ENCODE measurements at places on chromosomes 16 and 17.

DNA sequence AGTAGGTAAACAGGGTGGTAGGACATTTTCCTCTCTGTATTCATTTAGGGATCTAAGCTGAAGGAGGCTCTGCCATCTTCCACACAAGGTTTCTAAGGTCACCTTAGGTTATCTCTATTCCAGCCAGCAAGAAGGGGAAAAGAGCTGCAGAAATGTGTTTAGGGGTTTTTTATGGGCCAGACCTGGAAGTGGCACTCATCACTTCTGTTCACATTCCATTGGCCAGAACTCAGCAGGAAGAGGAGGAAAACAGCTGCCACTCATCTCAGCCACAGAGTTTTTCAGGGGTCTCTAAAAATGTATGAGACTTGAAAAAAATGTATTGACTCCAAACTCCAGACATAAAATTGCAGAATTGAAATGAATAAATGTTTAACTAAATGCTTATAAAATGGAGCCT is 65.8 kb downstream of the FTO start:
- no peak for DNase-seq

DNA sequence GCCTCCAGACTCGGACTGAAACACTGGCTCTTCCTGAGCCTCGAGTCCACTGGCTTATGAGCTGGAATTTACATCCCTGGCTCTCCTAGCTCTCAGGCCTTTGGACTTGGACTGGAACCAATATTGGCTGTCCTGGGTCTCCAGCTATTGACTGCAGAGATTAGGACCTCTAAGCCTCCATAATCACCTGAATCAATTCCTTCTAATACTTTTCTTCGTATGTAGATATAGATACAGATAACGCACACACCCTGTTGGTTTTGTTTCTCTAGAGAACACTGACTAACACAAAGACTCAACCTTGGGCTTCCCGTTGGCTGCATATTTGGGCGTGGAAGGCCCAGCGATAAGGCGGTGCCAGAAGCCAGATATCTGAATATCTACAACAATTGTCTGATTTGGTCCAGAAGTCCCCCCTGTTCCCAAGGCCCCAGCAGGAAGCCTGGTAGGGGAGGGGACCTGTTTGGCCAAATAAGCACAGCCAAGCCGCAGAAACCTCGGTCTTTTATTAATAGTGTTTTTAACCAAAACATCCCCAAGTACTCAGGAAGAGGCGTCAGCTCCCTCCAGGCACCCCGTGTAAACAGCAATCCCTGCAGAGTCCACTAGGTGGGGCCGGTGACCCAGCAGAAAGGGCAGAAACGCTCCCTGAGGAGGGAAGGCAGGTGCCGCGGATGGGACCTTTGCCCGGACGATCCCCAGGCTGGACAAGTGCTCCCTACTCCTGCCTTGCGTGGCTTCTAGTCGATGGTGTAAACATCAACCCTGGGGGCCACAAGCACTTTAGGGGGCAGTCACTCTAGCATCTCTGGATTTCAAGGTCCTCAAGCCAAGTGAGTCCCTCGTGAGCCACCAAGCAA is 57.0 kb downstream of the ABR start:
- DNase-seq = peak; percentile 99

DNA sequence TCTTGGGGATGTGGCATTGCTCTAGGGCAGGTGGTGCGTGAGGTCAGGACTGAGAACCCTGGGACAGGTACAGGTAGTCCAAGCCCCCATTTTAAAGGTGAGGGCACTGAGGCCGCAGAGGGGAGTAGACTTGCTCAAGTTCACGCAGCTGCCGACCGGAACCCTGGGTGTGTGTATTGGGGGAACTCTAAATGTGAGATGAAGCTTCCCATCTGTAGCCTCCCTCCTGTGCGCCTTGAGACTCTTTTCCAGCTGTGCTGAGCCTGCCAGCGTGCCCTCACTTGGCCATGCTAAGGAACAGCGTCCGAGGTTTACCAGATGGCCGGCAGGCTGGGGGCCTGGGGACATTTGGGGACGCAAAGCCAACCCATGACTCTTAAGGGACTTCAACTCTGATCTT is 79.0 kb upstream of the CDC42EP4 start:
- peak; percentile 39 for DNase-seq

DNA sequence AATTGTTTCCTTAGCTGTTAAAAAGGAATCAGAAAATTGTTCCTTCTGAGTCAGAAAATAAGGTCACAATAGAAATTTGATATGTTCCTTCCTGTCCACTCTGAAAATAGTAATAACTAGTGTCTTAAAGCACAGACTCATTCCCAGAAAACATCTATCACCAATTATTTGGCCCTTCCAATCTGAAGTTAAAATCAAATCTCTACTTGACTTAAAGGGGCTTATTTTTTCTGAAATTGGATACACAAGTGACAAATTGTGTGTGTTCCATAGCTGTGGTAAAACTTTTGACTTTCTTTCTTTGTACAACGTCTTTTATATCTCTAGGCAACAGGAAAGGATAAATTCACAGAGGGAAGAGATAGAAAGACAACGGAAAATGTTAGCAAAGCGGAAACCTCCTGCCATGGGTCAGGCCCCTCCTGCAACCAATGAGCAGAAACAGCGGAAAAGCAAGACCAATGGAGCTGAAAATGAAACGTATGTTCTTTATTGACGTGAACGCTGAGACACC is 54.5 kb upstream of the MRC2 start:
- no peak for DNase-seq

- no peak for DNase-seq
Observed at GRCh38 chr16:60717808-60718207, 1318.4 kb downstream of the CDH8 start.

- peak; percentile 79 for DNase-seq
Observed at GRCh38 chr17:72618001-72618509, 474.4 kb downstream of the SLC39A11 start.

DNA sequence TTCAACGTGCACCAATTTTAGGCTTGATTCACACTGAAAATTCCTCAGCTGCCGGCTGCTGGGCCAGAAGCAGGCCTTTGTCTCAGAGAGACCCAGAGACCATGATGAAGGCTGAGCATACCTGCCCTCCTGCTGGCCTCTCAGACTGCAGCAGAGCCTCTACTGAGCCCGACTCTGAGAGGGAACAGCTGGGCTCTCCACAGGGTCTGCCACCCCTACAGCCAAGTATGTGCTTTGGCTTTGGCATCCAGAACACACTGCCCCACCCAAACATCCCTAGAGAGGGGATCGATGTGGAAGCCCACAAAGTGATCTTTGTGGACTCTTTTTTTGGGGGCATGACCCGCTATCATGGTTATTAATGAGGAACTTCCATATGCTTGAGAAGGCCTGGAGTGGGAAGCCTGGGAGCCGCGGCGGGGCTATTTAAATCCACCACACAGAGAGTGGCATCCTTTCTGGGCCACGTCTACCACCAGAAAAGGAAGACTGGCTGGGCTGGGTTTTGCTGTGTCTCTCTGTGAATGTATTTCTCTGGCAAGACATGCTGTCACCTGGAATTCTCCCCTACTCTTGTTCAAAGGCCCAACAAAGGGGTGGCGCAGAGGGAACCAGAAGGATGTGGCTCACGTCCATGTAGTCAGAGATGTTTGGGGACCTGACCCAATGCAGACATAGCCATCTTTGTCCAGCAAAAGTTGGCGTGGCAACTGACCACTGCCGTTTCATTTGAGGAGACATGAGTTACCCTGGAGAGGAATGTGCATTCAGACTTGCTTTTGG is 69.3 kb downstream of the GNAO1 start:
- DNase-seq = peak; percentile 56

DNA sequence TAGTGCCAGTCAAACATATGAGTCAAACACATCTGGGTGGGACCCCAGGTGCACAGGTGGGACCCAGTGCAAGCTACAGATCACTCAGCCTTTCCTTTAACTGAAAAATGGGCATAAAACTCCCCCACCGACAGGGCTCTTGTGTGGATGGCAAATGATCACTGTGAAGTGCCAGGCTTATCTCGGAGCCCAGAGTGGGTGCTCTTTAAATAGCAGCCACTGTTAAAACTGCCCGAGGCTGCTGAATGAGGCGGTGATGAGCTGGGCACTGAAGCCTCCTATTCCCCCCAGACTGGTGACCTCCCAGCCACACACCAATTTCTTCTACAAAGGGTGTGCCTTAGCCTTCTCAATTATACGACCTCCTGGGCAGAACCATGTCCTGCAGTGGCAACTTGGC is 433.8 kb downstream of the SLC39A11 start:
- no peak for DNase-seq

DNA sequence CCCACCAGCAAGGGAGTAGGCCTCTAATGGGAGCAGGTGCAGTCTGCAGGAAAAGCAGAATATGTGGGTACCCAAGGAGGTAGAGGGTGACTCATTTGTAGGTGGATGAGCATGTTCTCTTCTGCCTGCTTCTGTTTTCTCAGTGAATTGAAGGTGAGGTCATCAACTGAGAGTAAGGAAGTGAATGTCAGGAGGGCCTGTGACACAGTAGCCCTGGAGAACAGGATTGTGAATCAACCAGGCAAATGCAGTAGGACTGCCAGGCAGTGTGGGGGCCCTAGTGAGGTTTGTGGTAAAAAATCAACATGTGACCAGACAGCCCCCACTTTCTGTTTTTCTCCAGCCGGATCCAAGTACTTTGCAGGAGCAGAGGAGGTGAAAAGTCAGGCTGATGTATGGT is 150.5 kb upstream of the SOX9 start:
- DNase-seq = no peak

DNA sequence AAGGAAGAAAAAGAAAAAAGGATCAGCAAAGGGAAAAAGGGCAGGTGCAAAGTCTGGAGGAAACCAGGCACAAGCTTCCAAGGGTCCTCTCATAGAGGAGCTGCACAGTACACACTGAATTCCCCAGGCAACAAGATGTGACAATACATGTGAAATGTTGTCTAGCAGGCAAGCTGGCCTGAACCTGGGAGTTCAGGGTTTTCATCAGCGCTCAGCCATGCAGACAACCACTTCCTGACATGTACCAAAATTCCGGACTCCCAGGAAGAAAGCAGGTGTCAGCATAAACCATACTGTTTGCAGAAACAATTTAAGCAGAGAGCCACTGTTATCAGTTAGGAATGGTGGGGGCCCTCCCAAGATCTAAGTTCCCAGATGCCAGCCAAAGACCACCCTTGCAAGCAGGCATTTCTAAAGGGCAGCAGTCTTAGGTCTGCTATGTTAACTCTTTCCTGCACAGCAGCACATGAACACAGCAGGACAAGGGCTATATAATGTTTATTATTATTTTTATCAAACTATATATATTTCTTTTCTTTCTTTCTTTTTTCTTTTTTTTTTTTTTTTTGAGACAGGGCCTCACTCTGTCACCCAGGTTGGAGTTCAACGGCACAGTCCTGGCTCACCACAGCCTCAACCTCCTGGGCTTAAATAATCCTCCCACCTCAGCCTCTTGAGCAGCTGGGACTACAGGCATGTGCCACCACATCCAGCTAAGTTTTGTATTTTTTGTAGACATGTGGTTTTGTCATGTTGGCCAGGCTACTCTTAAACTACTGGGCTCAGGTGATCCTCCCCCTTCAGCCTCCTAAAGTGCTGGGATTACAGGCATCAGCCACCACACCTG is 10.1 kb downstream of the TK2 start:
- no peak for DNase-seq

GRCh38 chr17:76240461-76241203 is at the start of gene RNF157:
RNF157 (minus strand) TSS chr17:76240493; CDS start chr17:76240240, 253 bp downstream.
- peak; percentile 93 for DNase-seq

DNA sequence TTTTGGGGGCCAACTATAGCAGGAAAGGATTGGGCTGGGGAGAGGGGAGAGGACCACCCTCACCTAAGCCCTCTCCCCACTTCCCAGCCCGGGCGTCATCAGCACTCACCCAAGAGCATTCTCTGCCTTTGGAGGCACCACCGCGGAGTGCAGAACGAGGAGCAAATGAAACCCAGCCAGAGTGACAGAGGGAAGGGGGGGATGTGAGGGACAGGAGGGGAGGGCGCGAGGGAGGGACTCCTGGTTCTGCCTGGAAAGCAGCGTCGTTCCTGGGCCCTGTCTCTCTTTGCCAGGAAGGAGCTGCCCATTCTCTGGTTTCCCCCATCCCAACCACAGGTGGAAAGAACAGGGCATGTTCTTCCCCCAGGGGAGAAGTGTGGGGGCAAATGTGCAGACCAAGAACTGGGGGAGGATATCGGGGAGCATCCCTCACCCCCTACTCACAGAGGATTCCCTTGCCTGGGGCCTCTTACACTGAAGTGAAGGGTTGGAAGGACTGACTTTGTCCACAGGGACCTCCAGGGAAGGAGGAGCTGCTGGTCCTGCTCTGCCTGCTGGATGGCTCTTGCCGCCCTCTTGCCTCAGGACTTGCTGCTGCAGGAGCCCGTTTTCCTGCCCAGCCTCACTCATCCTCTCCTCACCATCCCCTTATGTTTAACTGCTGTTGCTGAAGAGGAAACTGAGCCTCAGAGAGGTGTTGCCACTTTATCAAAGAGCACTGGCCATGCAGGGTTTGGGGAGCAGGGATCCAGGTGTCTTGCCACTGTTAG is 3.5 kb upstream of the C17orf113 start:
- DNase-seq = peak; percentile 77

DNA sequence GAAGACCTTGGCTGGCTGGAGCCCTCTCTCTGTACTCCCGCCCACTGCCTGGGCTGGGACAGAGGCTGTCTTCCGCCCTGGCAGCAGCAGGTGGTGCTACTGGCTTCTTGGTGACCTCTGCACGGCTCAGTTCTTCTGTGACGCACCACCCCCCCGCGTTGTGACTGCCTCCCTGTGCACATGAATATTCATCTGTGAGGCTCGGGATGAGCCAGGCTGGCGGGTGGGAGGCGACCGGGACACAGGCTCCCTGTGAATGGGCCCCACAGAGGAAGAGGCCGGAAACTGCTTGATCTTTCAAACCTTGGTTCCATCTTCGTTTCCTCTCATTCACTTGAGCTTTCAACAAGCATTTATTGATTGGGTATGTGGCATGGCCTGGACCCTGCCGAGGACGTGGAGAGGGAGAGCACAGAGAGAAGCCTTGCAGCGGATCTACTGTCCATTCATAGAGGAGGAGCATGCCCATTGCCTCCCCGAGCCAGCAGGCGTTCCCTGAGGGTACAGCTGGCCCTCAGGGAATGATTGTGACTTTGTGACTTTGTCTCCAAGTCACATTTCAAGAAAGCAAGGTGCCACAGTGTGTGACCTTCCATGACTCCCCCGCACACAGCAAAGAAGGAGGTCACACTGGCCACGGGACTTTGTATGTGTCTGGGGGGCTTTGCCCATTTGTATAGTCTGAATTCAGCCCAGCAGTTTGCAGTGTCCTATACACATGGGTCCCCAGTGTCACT is 45.0 kb downstream of the B9D1 start:
- DNase-seq = peak; percentile 99

DNA sequence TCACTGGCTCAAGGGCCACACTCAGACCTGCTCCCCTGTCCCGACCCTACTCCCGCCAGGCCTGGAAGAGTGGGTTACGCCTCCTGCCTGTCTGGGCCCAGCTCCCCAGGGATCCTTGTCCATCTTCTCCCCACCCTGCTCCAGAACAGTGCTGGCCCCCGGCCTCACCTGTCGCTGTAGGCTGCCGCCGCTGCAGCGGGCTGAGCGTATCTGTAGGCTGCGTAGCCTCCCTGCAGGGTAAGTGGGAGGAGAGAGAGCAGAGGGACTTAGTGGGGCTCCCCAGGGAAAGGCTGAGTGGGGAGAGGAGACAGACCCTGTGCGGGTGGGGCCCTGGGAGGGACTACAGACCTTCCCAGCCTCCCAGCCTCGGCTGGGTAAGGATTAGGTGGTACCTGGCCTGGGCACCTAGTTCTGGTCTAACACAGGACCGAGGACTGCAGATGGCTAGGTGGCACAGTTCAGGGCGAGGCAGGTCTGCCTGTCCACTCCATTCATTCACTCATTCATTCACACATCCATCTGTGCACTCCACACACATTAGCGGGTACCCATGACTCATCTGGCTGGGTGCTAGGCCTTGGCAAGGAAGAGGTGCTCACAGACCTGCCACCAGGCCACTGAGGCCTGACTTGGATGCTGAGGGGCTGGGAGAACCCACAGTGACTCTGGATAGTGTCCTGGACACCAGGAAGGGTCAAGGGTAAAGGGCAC is 20.9 kb downstream of the ENGASE start:
- DNase-seq = no peak

- DNase-seq = no peak
Observed at GRCh38 chr17:6547336-6547735, 9.0 kb downstream of the PITPNM3 start.
